ENCODE measurements at places on chromosomes 4 and X.

GRCh38 chrX:9342561-9343051, 122.3 kb upstream of the TBL1X start:
- no peak for DNase-seq

DNA sequence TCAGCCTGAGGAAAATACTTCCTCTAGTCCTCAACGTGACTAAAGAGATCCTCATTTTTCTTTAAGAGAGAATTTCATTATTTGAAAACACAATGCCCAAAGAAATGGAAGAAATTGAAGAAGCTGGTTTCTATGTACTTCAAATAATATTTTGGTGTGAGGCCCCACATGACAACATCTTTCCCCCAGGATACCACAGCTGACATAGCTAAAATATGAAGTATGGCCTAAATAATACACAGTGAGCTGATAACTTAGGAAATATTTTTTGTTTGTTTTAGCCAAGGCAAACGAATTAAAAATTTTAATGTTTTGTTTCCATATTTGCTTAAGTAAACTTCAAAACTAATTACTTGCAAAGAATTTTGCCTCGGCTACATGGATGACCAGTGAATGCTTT, 149.2 kb downstream of the CBR4 start:
- no peak for DNase-seq

GRCh38 chr4:6273661-6273990, 4.0 kb downstream of the WFS1 start:
- DNase-seq, result no peak

DNA sequence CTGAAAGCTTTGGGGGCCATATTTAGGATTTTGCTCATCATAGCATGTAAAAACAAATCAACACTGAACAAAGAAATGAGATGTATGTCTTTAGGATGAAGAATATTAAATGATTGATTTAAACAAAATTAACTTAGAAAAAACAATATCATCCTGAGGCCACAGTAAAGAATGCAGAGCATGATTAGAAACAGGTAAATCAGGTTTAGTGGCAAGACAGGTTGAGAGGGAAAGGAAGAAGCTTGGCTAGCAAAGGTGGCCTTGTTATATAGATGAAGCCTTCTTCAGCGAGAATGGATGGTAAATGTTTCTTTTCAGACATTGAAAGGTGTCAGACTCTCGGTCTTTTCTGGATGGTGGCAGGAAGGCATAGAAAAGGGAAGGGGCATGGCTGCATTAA, 11.9 kb upstream of the MAGEB16 start:
- DNase-seq, result no peak

DNA sequence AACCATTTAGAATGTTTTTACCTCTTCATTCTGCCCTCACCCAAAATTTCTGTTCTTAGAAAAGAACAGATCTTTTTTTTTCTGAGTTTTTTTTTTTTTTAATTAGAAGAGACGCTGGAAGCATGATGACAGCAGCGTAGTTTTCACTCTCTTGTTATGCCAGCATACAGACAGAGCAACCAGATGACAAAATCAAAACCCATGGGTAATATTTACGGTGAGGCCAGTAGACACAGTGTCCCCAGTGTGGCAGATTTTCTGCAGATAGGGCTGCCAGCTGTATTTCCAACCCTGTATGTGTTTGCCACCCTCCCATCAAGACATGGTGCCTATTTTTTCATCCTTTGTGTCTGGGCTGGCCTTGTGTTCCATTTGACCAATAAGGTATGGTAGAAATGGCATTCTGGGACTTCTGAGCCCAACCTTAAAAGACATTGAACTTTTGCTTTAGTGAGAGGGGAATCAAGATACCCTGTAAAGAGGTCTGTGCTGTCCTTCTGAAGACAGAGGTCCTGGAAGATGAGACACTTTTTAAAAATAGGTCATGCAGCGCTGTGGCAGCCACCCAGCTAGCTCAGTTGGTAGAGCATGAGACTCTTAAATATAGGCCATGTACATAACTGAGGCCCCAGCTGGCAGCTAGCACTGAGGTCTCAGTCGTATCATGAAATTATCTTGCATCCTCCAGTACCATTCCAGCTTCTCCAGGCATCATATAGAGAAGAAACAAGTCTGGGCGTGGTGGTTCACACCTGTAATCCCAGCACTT, 6.7 kb upstream of the ZNF41 start:
- no peak for DNase-seq
